ENCODE measurements at places on chromosomes 7 and 10.

DNA sequence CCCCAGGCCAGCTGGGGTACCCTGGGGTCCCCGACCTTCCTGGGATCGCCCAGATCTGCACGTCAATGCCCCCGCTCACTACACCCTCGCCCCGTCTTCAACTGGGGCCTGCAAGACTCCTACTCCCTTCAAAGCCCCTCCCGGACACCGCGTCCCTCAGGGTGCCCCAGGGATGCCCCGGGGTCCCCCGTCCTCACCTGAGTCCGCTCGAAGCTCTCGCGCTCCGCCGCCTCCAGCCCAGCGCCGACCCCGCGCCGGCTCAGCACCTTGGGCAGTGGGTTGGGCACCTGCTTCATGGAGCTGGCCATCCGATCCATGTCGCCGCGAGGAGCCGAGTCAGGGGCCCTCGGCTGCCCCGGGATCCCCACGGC is at the start of gene HIP1:
Gene HIP1 (minus strand): TSS at position 338 of the 371 bp plus-strand sequence. CDS start 21 bp downstream, at position 317.
- H3K36me3 ChIP-seq, result no peaks in the 10 kb centered on the region
- no peak for DNase-seq
- H3K4me1 ChIP-seq, result peaks cover 10% of the 10 kb centered on the region
- peak within 1 kb of the TSS; percentile 84 for H3K27ac ChIP-seq
- no peaks in the 10 kb centered on the region for H3K27me3 ChIP-seq

- no peaks in the 10 kb centered on the region for H3K27me3 ChIP-seq
- no peak for DNase-seq
- no peaks in the 10 kb centered on the region for H3K4me1 ChIP-seq
- no peak overlapping the region for H3K27ac ChIP-seq
- H3K36me3 ChIP-seq, result no peaks in the 10 kb centered on the region
These were observed 7.6 kb upstream of the HILPDA start for GRCh38 chr7:128447941-128448564.

DNA sequence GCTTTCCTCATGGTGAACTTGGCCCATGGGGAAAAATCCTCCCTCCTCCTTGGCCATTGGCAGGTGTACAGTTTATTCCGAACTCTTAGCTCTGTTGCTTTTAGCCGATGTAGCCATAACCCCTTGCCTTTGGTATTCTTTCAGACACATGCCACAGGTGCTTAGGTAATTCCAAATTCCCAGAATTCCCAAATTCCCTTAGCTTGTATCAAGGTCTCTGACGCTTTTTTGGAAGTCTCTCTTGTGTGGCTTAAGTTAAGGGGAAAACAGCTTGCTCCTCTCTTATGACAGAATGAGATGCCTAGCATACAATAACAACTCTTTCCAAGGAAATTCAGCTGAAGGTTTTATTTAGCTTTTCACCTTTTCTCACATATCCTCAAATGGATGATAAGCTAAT is 68.0 kb downstream of the SUGCT start:
- DNase-seq, result no peak
- no peak overlapping the region for H3K4me3 ChIP-seq
- H3K36me3 ChIP-seq, result no peaks in the 10 kb centered on the region
- H3K27me3 ChIP-seq, result no peaks in the 10 kb centered on the region

DNA sequence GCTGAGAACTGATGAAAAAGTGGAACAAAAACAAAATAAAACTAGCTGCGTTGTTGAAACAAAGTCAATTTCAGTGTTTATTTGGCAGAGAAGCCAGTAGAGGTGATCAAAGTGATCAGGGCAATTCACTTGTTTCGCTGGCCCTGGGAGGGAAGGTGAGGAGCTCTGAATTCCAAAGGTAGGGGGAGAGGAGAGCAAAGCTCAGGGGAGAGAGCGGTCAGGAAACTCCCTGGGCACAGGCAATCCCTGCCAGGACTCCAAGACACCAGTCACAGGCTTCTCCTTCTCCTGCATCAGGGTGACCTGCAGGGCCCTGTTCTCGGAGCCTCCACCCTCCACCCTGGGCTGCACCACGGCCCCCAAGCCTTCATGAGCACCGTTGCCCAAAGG is 6.8 kb upstream of the KIAA1217 start:
- no peaks in the 10 kb centered on the region for H3K36me3 ChIP-seq
- H3K27me3 ChIP-seq, result no peaks in the 10 kb centered on the region
- no peak for DNase-seq
- no peak overlapping the region for H3K27ac ChIP-seq
- no peak overlapping the region for H3K4me3 ChIP-seq

DNA sequence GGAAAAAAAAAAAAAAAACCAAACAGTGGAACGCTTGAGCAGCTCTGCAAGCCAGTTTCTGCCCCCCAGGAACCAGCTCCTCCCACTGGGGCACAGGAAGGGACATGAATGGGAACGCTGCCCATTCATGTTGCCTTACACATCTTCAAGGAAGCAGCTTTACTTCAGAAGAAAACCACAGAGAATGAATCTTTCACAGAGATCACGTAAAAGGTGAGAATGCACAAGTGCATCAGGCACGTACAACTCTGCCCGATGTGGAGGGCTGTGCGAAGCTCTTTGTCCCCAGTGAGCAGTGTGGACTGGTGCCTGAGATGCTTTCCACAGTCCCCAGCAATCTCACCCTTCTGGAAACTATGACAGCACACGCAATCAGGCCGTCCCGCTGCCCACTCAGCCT is 106.2 kb downstream of the DLG5 start:
- DNase-seq, result no peak
- no peak overlapping the region for H3K4me3 ChIP-seq
- no peaks in the 10 kb centered on the region for H3K36me3 ChIP-seq

DNA sequence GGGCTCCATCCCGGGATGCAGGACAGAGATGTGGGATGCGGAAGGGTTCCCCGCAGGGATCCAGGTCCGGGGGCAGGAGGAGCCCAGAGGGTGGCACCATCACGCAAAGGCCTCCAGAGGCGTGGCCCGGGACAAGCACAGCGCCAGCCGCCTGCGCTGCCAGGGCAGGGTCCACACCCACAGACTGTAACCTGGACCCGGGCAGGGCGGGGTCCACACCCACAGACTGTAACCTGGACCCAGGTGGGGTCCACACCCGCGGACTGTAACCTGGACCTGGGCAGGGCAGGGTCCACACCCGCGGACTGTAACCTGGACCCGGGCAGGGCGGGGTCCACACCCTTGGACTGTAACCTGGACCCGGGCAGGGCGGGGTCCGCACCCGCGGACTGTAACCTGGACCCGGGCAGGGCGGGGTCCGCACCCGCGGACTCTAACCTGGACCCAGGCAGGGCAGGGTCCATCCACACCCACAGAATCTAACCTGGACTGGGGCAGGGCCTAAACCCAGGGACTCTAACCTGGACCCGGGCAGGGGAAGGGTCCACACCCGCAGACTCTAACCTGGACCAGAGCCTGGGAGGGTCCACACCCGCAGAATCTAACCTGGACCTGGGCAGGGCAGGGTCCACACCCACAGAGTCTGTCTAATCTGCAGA is 37.5 kb upstream of the SUN1 start:
- H3K4me1 ChIP-seq, result no peaks in the 10 kb centered on the region
- no peak overlapping the region for H3K27ac ChIP-seq
- no peak overlapping the region for H3K4me3 ChIP-seq
- no peaks in the 10 kb centered on the region for H3K27me3 ChIP-seq
- DNase-seq, result no peak

- no peaks in the 10 kb centered on the region for H3K27me3 ChIP-seq
- DNase-seq, result no peak
- no peaks in the 10 kb centered on the region for H3K36me3 ChIP-seq
- no peak overlapping the region for H3K4me3 ChIP-seq
- no peak overlapping the region for H3K27ac ChIP-seq
- H3K4me1 ChIP-seq, result peaks cover 6% of the 10 kb centered on the region
These were observed 123.4 kb upstream of the VKORC1L1 start for GRCh38 chr7:65749518-65749917.

DNA sequence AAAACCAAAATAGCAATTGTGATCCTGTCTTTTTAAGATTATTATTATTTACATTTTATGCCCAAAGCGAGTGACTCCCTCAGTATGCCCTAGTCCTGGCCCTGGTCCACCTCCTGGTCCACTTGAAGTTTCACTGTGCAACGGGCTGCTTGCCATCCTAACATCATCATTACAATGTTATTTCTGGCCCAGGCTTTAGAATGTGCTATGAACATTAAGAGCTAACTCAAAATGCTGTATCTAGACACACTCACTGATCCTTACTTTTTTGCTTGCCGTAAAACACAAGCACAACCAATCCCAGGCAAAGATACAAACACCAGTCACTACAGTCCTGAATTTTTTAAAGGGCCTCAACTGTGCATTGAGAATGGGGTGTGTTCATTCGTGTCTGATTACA is 38.4 kb downstream of the RHOBTB1 start:
- H3K4me3 ChIP-seq, result no peak overlapping the region
- no peaks in the 10 kb centered on the region for H3K36me3 ChIP-seq
- no peak for DNase-seq

DNA sequence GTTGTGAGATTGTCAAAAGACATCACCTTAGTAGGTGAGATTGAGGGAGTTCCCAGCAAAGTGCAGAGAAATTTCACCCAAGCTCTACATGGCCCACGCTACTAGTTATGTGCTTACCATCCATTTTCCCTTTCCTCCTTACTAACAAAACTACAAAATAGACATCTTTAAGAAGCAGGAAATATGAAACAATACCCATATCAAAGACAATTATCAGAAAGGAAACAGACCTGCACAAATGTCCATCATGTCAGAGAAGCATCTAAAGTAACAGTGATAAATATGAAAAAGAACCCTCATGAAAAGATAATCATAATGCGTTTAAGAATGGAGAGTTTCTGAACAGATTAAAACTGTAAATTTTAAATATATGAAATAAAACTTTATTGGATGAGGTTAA is 28.2 kb downstream of the GIMAP4 start:
- DNase-seq, result no peak
- H3K27ac ChIP-seq, result no peak overlapping the region
- H3K4me1 ChIP-seq, result no peaks in the 10 kb centered on the region
- no peaks in the 10 kb centered on the region for H3K36me3 ChIP-seq
- H3K4me3 ChIP-seq, result no peak overlapping the region

DNA sequence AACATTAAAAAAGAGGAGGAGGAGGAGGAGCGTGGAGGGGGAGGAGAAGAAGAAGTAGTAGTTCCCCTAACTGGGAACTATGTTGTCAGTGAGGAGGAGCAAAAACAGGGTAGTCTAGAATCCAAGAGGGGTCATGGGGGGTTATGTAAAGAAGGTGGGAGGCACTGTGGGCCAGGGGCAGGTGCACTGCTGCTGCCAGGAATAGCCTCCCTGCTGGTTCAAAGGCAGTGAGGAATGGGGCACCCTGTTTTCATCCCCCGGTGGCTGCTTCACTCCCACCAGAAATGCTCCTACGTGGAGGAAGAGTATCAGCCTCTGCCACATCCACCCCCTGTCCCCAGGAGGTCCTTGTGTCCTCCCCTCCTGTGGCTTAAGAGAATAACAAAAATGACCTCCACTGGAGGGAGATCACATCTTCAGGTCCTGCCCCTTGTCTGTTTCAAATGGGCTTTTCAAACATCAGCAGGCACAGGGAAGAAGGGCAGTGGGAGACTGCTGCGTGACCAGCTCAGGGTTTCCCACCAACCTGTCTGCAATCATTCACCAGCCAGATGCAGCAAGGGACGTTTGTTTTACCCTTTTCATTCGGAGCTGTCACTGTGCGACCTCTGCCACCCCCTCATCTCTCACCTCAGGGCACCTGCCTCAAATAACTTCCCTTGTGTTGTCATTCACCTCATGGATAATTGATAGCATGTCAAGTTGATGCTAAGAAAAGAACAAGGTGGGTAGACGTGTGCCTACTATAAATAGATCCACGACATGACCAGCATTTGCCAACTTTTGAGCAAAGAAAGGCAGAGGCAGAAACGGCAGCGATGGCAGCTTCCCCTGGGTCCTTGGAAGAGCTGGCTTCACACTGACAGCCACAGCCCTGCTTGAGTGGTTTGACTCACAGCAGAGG is 92.6 kb downstream of the DGKI start:
- H3K27ac ChIP-seq, result no peak overlapping the region
- no peak for DNase-seq
- H3K4me1 ChIP-seq, result no peaks in the 10 kb centered on the region
- no peaks in the 10 kb centered on the region for H3K36me3 ChIP-seq

DNA sequence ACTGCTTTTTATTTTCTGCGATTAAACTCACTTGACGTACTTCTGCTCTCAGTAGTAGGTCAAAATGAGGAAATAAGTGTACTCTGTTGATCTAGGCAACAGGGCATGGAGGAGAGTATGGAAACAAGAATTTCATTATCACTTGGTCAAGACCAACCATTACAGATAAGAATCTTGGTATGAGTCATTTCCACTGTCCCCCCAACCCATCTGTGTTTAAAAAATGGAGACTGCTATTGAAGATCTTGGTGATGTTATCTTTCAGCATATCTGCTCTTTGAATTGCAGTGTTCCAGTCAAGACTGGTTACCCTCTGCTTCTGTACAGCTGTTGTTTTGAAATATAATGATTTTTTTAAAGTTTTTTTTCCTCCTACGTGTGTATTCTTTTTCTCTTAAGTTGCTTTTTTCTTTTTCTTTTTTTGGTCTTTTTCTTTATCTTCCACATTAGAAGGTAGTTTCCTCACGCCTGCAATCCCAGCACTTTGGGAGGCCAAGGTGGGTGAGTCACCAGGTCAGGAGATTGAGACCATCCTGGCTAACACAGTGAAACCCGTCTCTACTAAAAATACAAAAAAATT is 11.7 kb downstream of the STAM start:
- no peak overlapping the region for H3K4me3 ChIP-seq
- peak overlapping the region; percentile 41 for H3K27ac ChIP-seq
- no peak for DNase-seq
- H3K4me1 ChIP-seq, result no peaks in the 10 kb centered on the region
- peaks cover 4% of the 10 kb centered on the region for H3K36me3 ChIP-seq

DNA sequence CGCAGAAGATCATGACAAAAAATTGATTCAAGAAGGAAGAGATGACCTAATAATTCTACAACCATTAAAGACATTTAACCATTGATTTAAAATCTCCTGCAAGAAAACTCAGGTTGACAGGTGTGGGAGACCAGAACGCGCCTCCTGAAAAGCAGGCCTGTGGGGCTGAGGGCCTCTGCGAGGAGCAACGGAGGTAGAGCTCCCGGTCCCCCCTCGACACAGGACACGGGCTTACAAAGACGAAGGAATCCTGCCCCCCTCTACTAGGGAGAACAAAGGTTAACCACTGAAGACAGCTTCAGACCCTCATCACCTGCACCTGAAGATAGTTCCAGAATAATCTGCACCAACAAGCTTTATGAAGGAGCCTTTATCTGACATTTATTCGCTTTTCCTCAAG is 55.9 kb upstream of the INPP5A start:
- no peaks in the 10 kb centered on the region for H3K4me1 ChIP-seq
- H3K27ac ChIP-seq, result no peak overlapping the region
- H3K27me3 ChIP-seq, result no peaks in the 10 kb centered on the region
- no peaks in the 10 kb centered on the region for H3K36me3 ChIP-seq
- no peak for DNase-seq
- no peak overlapping the region for H3K4me3 ChIP-seq

- no peak overlapping the region for H3K27ac ChIP-seq
- no peak overlapping the region for H3K4me3 ChIP-seq
- no peak for DNase-seq
- no peaks in the 10 kb centered on the region for H3K36me3 ChIP-seq
- H3K4me1 ChIP-seq, result no peaks in the 10 kb centered on the region
These were observed 26.3 kb upstream of the SLC35G1 start for GRCh38 chr10:93867525-93867924.
